Bone marrow (tissue), 2 donors: ENCODE measurements at places on chromosomes 5 and 9.

DNA sequence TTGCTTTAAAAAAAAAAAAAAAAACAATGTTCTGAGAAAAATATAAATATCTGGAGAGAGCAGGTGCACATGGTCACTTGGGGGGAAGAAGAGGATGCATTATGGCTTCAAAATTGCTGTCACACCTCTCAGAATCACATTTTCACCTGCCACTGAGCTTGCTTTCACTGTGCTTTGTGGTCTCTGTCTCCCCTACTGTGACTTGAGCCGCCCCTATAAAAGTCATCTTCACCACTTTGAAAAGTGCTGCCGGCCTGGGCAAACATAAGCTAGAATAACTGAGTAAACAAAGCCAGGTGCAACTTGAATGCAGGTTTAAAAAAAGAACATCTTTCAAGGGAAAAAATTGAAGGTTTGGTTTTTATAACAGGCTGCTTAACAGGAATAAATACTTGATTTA, 368.1 kb upstream of the GRIA1 start:
- no peak for DNase-seq

DNA sequence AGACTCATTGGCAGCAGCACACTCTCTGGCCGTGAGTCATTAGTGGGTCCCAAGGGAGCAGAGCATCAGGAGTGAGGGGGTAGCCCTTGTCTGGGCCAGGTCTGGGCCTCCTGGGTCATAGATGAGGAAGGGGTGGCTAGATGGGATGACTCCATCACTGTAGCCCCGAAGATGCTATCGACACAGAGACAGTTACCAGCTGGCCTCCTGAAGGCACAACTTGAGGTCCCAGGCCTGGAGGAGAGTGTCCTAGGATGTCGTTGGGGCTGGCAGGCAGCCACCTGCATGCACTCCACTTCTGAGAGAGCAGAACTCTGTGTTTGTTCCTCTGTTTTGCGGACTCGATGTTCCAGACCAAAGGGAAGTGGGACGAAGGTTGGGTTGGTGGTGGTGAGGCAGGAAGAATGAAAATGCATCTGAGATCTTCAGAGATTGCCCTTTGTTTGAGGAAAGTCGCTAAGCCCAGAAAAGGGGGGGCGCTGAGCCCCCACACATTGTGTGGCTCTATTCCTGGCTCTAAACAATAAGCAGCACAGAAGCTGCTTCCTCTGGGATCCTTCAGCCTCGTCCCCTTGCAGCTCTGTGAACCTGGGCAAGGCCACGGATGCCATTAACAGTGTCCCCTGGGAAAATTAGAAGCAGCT, 4.7 kb downstream of the BTNL9 start:
- DNase-seq, result no peak

GRCh38 chr5:88503406-88503805, 234.8 kb upstream of the TMEM161B start:
- DNase-seq, result no peak

GRCh38 chr5:131165119-131165727, at the start of gene HINT1:
Gene HINT1 (minus strand): TSS chr5:131165256. CDS start chr5:131165205, 51 bp downstream.
- peak; percentile 83 for DNase-seq

DNA sequence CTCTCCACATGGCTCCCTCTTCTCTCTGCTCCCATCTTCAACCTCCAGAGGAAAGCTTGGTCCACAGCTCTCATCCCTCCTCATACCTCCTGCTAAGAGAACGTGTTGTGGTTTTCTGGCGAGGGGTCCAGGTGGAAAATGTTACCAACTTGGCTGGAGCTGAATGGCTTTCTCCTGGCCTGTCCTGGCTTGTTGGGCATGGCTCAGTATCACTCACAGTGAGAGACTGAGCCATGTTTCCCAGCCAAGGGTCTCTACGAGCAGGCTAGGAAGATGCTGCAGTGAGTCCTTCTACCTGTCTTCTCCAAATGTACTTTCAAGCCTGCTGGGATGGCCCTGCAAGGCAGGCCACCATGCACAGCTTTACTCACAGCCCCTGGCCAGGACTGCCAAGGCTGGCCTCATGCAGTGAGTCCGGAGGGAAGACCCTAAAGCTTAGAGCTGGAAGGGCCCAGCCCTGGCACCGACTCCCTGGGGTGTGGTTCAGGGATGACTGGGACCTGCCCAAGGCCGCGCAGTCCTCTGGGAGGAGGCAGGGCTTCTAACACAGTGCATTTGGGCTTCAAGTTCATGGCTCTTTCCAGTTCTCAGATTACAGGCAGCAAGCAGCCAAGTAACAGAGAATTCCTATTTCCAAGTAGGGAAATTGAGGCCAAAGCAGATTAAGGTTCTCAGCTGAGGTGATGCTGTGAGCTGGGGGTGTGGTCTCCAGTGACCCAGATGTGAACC, 59.5 kb downstream of the COL27A1 start:
- no peak for DNase-seq

DNA sequence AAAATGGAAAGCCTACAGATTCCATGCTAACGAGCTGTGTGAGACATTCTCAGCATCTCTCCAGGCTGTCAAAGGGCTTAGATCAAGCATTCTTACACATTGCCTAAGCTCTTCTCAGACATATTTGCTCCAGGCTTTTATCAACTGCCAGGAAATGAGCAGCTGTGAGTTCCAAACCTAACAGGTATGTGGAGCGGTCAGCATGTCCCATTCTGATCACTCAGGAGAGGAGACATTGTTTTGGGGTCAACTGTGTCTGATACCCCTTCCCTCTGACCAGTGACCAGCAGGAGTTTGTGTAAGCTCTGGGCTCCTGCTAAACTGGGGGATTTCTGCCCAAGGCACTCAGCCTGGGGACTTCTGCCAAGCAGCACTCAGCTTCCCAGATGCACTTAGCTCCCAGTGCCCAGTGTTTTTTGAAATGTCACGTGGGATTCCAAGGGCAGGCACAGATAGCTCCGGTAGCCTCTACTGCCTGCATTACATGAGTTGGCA, 229.1 kb downstream of the SEC61B start:
- DNase-seq, result no peak

- DNase-seq, result no peak
Observed at GRCh38 chr9:86941197-86941596, 6.1 kb downstream of the GAS1 start.

- no peak for DNase-seq
Observed at GRCh38 chr5:151107738-151108520, 27.1 kb upstream of the TNIP1 start.

GRCh38 chr9:38226491-38226951, 157.5 kb upstream of the SHB start:
- no peak for DNase-seq

DNA sequence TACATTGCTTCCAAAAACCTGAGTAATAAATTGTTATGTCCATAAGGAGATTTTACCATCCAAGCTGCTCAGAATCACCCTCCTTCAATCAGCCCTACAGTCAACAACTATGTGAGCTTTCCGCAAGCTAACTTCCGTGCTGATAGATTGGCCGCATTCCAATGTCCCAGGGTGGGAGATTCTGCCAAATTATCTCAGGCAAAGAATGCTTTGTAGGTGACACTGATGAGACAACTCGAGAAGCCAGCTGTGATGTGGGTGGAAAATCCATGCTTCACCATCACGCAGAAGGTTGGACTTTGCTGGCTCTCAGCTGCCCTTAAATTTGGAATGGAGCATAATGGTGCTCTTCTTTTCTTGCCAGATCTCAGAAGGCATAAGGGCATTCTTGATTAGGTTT, 44.9 kb upstream of the HCN1 start:
- no peak for DNase-seq

DNA sequence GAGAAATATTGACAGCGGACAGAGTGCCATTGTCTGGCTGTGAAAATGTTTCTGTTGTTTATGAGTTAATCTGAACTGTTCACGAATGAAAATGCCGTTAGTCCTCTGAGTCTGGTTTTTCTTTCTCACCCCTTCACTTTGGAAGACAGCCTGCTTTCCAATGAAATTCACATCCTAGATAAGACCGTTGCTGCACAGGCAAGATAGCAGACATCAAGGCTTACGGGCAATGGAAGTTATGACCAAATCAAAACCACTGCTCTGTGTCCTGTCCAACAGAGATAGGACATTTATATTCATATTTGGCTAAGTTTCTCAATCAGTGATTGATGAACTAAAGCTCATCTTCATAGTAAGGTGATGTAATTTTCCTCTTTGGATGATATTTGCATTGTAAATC, 180.0 kb upstream of the DMAC1 start:
- no peak for DNase-seq

DNA sequence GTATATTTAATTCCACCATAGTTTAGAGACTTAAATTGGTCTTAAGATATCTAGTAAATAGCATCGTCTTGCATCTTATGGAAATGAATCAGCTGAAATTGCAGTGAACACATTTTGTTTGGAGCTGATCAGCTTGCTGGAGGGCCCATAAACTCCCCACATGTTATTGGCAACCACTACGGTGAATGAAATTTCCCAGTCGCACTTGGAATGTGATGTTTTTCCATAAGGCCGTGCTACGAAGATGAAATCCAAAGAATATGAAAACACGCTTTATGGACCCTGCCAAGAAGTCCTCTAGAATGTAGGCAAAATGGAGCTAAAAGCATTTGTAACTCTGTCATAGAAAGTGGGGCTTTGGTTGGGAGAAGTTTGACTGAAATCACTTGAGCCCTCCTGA, 572.1 kb downstream of the ACTL7B start:
- DNase-seq, result no peak

DNA sequence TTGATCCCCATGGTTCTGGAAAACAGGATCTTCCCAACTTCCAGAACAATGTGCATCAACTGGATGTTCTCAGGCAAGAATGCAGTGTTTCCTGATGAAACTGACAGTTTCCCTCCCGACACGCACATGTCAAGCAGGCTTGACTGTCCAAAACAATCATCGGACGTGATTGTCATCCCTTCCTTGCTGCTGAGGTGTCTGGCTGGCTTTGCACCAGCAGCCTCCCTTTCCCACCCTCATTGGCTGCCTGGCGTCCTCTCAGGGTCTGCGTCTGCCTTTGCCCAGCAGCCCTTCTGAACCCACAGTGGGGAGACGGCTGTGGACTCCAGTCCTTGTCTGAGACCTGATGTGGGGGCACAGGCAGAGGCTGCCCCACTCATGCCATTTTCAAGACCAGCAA, 110.8 kb downstream of the MARCHF3 start:
- no peak for DNase-seq

- peak; percentile 33 for DNase-seq
Observed at GRCh38 chr9:127361561-127361960, 35.4 kb upstream of the SLC2A8 start.

GRCh38 chr5:150753863-150754262, 5.0 kb downstream of the DCTN4 start:
- DNase-seq, result no peak

- no peak for DNase-seq
Observed at GRCh38 chr9:6944093-6944551, 186.3 kb downstream of the KDM4C start.

- DNase-seq, result no peak
Observed at GRCh38 chr5:32639943-32640342, 54.6 kb downstream of the SUB1 start.

DNA sequence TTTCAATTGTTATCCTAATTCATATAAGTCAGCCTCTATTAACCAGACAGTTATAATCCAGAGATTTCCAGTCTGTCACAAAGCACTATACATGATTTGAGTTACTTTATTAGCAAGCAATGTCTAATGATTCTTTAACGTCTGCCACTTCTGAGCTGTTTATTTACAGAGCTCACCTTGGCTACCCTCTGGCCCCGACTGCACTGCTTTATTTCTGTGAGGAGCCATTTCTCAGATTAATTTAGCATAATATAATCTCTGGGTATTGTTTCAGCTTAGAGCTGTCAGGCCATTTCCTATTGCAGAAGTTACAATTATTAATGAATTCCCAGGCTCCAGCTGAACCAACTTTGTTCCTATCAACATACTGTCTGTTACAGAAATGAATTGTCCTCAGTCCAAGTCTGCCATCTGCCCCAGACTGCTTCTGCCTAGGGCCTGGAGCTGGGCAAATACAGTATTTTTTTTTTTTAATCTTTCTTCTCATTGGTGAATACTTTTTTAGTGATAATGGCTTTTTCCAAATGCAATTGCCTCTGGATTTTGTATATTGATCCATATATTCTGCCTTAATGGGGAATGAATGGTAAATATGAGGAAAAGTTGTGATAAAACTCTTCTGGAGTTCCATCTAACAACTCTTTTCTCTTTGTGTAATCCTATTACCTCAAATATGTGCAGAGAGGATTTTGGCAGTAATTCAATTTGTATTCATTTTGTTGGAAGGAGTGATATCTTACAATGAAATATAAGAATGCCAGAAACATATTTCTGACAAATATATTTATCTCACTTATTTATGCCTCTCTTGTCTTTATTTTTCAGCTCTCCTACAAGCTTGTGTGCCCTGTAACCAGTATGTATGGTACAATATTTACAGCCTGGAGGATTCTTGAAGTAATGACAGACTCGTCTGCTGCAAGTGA, 104.7 kb downstream of the FOCAD start:
- no peak for DNase-seq

- DNase-seq, result no peak
Observed at GRCh38 chr5:142095035-142095434, 13.5 kb upstream of the NDFIP1 start.

GRCh38 chr5:112795944-112796678, 58.4 kb downstream of the APC start:
- DNase-seq, result no peak

DNA sequence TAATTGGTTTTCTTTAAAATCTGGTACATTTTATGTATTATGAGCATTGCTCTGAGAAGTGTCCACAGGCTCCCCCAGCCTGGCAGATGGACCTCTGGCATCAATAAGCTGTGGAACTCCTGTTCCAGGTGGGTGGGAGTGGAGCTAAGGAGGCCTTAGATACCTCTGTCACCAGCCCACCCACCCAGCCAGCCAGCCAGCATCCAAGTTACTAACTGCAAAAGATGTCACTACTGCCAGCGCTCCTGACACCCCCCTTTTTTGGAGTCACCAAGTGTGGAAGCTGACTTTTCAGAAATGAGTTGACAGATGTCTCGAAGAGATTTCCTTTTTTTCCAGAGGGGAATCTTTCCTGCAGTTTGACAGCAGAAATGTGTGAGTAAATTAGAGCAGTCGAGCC, 111.2 kb downstream of the GALNT10 start:
- no peak for DNase-seq

DNA sequence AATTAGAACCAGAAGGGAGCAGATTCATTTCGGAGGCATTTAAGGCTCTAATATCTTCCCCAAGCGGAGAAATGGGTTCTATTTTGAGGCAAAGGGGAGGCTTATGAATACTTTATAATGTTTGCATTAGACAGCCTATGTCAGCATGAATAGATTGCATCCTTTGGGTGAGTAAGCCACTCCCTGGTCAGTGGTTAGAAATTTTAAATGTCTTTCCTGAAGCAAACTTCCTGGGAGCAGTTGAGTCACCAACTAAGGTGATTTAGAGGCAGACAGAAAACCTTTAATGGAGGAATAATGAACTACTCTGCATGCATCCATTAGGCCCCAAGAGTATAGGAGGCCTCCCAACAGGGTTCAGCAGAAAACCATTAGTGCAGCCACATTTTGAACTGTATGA, 204.9 kb downstream of the ELAVL2 start:
- DNase-seq, result no peak

GRCh38 chr5:167309941-167310517, 981.4 kb upstream of the WWC1 start:
- no peak for DNase-seq

DNA sequence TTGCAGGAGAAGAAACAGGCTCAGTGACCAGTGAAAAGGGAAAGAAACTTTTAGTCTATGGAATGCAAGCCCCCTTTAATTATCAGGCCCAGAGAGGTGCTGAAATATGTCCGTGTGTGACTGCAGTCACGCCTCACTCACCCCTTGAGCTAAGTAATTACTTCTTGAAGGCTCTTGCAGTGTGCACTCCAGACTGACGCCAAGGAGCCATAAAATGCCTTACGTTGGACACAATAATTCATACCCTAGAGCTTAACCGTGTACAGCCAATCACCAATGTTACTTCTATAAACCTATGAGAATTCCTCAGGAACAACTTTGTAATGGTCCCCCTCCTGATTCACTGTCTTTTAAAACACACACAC, 242.2 kb downstream of the SYK start:
- DNase-seq, result no peak
